Brain pericyte (primary cell): ENCODE measurements at places on chromosomes 1 and 21.

DNA sequence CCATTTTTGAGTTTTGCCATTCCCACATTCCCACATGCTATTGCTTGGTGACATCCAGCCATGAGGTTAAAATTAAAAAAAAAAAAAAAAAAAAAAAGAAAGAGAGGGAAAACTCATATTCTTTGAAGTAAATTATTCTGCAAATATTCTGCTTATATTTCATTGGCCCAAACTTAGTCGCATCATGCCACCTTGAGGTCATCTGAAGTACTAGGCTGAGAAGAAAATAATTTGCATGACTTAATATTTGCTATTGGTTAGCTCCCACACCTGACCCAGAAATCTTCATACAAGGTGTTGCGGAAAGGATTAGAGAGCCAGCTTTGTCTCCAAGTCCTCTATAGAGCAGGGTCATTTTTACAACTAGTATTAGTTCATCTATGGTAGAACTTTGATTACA, 2206.0 kb downstream of the MRPL39 start:
- DNase-seq = no peak

DNA sequence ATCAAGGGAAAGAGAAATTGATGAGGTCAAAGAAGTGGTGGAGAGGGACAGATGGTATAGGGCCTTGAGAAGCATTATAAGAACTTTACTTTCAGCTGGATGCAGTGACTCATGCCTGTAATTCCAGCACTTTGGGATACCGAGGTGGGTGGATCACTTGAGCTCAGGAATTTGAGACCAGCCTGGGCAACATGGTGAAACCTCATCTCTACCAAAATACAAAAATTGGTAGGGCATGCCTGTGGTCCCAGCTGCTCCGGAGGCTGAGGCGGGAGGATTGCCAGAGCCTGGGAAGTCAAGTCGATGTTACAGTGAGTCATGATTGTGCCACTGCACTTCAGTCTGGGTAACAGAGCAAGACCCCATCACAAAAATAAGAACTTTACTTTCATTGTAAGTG, 5.7 kb downstream of the TMEM50A start:
- DNase-seq = no peak

DNA sequence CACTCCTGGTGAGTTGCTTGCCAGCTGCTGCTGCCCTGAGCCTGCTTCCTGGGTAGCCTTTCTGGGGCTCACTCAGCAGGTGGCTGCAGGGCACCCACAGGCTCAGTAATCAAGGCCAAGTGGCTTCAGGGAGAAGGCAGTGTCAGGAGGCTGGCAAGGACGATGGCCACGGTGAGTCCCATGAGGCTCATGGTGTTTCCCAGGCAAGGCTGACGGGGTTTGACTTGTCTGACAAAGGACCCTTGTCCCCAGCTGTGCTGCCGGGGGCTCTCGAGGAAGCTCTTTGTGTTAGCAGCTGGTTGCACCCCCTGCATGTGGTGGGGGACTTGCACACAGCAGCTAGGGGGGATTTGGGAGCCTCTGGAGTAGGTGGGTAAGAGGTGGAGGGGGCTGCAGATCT, 190.5 kb upstream of the C1orf174 start:
- DNase-seq = no peak

- no peak for DNase-seq
Observed at GRCh38 chr1:178560871-178561376, 48.0 kb downstream of the TEX35 start.

- no peak for DNase-seq
Observed at GRCh38 chr1:64290420-64290819, 87.0 kb downstream of the UBE2U start.

DNA sequence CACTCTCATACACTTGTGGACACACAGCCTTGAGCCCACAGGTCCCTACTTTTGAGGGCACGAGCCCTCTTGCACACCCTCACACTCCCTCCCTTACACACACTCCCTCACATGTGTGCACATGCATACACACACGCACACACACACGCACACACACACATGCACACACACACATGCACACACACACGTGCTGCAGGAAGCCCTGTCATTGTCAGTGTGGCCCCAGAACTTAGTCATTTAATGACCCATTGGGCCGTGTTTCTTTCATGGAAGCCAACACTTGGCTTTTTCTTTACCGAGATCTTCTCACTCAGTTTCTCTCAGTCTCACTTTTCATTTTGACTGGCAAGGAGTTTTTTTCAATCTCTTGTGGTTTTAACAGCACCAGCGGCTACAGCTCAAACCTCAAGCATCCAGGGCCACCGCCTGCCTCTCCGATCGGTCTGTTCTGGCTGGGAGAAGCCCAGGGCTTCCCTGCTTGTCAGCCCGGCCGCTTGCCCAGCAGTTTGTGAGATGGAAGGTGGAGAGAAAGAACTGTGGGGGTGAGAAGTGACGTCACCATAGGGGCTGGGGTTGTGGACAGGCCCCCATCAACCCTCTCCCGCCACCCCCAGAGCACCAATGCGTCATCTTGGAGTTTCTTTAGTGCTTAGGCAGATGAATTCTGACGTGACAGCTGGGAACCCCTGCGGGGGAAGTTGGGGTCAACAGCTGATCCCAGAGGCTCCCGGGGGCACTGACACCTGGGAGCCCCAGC, 15.8 kb upstream of the TNFRSF8 start:
- DNase-seq = no peak

DNA sequence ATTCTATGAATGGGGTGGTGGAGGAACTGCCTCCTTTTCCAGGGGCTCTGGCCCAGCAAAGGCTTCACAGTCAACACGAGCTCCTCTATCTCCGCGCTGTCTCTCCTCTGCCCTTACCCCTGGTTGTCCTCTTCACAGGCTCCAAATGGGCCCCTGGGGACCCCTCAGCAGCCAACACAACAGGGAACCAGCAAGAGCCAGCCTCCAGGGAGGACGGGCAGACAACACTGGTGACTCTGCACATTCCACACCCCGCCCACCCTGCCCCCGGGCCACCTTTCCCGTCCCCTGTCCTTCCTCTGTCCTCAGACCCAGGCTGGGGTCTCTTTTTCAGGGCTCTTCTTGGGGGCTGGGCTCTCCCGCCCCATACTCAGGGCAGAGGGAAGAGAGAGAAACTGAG, 17.5 kb upstream of the ETV3 start:
- no peak for DNase-seq

DNA sequence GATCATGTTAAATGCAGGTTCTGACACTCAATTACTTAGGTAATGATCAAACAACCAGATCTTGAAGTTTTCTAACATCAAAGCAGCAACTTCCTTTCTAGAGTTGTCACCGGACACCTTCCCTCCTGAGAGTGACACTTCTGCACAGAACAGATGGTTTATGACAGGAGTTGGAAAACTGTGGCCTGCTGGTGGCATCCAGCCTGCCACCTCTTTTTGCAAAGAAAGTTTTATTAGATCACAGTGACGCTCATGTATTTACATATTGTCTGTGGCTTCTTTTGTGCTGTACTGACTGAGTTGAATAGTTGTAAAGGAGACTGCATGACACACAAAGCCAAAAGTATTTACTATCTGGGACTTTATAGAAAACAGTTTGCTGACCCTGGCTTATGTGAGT, 28.3 kb downstream of the DDR2 start:
- DNase-seq = no peak

DNA sequence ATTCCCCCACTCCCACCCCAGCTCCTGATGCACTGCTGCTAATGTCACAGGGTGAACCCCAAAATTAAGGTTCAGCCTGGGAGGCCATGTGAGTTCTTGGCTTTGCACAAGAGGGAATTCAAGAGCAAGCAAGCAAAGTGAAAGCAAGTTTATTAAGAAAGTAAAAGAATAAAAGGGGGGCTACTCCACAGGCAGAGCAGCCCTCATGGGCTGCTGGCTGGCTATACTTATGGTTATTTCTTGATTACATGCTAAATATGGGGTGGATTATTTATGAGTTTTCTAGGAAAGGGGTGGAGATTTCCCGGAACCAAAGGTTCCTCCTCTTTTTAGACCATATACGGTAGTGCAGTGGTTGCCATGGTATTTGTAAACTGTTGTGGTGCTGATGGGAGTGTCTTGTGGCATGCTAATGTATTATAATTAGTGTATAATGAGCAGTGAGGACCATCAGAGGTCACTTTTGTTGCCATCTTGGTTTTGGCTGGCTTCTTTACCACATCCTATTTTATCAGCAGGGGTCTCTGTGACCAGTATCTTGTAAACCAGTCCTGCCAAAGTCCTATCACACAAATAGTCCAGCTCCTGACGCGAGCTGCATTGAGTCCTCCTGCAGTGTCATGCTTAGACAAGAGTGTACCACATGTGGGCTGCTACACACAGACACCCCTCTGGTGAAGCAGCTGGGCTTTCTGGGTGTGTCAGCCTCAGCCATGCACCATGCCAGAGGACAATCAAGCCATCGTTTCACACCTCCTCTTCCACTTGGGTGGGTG, 46.4 kb upstream of the CSF1 start:
- no peak for DNase-seq

GRCh38 chr1:52636721-52637695, 4.0 kb downstream of the SHISAL2A start:
- no peak for DNase-seq

- peak; percentile 95 for DNase-seq
Observed at GRCh38 chr1:99685516-99686180, 39.7 kb downstream of the PALMD start.

- DNase-seq = peak; percentile 97
Observed at GRCh38 chr21:46048926-46049889, 48.7 kb upstream of the COL6A2 start.

GRCh38 chr21:44509539-44509938, 30.5 kb downstream of the KRTAP10-1 start:
- no peak for DNase-seq

- no peak for DNase-seq
Observed at GRCh38 chr1:204744107-204744779, 58.7 kb upstream of the LRRN2 start.

- no peak for DNase-seq
Observed at GRCh38 chr1:206753141-206753540, 17.4 kb upstream of the IL19 start.

DNA sequence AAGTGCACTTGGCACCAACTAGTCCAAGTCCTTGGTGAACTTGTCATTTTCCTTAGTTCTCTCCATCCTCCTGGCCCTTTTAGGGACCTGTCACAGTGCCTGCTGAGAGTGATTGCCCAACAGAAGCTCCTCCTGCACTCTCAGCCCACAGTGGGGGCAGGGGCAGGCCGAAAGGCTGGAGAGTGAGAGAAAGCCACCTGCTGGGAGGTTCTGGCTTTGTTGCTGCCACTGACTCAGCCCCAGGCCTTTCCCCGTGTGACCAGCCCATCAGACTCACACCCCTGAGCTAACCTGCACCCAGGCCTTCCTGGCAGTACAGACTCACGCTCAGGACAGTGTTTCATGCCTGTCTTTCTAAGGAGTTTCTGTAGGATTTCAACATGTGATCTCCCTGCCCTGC, 17.1 kb upstream of the PROK1 start:
- DNase-seq = no peak

GRCh38 chr1:172430128-172430454, 9.6 kb downstream of the C1orf105 start:
- DNase-seq = no peak

DNA sequence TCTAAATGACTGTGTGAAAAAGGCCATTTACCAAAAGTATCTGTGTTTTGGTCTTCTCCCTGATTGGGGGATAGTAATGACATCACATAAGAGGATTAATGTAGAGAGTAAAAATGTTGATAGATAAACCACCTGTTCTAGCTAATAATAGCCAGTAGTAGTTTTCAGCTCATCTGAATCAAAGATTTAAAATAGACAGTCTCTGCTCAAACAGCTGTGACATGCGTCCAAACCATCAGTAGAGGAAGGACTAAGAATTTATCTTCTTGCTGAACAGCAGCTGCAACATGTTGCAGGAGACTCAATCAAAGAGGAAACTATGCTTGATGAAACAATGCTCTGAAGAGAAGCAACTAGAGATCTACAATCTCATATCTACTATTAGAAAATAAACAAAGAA, 21.4 kb downstream of the TMPRSS15 start:
- no peak for DNase-seq

DNA sequence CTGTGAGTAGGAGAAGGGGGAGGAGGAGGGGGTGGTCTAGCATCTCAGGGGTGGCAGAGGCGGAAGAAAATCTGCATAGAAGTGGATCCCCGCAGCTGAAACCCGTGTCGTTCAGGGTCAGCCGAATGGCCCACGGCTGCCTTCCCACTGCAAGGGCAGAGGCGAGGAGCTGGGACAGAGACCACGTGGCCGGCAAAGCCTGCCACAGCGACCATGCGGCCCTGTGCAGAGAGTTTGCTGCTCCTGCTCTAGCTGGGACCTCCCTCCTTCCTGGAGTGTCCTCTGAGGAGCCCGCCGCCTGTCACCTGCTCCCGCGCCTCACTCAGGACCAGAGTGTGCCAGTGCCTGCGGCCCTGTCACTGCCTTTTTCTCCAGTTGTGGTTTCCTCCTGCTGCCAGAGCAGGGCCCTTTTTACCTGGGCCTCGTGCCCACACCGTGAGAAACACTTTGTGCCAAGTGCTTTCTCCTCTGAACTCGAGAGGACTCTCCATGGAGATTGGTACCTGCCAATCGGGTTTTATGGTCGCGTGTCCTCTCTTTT, 5.4 kb upstream of the TRPM2 start:
- no peak for DNase-seq

GRCh38 chr1:22827666-22828483, 117.2 kb downstream of the EPHB2 start:
- DNase-seq = no peak

DNA sequence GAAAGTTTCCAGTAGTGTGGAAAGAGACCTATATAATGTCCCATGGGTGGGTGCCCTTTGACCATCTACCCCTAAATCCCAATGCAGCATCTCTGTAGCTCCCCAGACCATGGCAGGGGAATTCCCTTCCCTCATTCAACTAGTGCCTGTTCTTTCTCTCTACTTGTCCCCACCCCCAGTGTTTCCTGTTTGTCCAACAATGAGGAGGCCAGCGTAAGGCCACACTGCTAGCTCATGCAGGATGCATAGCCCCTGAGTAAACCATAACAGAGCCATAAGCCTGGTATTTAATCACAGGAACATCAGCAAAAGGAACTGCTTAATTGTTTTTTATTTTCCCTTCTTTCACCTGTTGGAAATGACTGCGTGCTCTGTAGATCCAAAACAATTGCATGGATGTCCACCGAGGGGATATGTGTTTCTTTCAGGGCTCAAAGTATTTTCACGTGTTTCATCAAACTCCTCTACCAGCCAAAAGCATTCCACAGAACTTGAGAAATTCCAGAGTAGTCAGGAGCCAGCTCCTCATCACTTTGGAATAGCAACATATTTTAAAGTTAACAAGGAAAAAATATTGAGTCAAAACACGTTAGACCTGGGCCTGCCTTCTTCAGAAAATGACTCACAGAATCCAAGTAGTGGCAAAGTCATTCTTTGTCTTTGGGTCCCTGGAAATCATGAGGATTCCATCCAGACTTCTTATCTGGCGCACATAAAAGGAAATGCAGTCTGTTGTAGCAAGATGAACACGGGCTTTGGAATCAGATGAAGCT, 162.5 kb upstream of the SGIP1 start:
- DNase-seq = no peak

GRCh38 chr1:32426489-32427255, 32.4 kb upstream of the BSDC1 start:
- DNase-seq = no peak

GRCh38 chr1:2210084-2210653, 15.6 kb upstream of the FAAP20 start:
- no peak for DNase-seq

DNA sequence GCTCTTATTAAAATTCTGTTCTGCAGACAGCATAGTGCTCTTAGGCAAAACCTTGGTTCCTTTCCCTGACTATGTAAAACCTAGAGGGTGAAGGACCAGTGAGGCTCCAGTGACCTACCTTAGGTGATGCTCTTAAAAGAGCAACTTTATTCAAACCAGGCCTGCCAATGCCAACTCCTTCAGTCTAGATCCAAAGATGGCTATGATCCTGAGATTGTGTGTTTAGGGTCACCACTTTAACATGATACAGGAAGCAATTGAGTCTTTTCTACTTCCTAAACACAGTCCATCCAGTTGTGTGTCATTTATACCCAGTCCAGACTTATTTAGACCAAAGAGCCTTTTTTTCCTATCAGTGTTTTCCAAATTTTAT, 10.8 kb downstream of the MCL1 start:
- no peak for DNase-seq
